ENCODE measurements at places on chromosomes 3 and 15.

- peak; percentile 39 for DNase-seq
These were observed 5.2 kb downstream of the HTR3C start for GRCh38 chr3:184058029-184058428.

DNA sequence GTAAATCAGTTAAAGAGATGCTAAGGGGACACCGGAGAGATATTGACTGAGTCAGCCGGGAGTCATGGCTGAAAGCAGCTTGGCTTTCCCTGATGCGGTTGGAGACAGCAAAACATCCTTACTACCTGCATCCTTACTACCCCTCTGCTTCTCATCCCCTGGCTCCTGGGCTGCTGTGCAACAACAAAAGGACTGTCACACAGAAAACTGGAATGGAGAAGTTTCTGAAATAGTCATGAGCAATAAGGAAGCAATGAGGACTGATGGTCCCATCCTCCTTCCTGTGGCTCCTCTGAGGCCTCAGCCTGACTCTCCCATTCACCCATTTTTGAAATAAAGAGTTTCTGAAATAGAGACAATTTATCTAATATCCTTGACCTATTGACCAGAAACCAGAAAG lies 1.1 kb downstream of the HCLS1 start:
- DNase-seq: no peak

GRCh38 chr3:134459562-134459961 lies 26.2 kb downstream of the ANAPC13 start:
- DNase-seq: no peak

- no peak for DNase-seq
These were observed 39.6 kb upstream of the TRAK1 start for GRCh38 chr3:42051384-42052131.

- DNase-seq: no peak
These were observed 37.5 kb upstream of the KLHL24 start for GRCh38 chr3:183597959-183598358.

GRCh38 chr3:196149831-196150301 lies 61.3 kb downstream of the ZDHHC19 start:
- DNase-seq: no peak

GRCh38 chr15:101286471-101287114 lies 8.5 kb downstream of the SNRPA1 start:
- DNase-seq: no peak

GRCh38 chr3:152348436-152349177 lies 79.9 kb downstream of the MBNL1 start:
- no peak for DNase-seq

DNA sequence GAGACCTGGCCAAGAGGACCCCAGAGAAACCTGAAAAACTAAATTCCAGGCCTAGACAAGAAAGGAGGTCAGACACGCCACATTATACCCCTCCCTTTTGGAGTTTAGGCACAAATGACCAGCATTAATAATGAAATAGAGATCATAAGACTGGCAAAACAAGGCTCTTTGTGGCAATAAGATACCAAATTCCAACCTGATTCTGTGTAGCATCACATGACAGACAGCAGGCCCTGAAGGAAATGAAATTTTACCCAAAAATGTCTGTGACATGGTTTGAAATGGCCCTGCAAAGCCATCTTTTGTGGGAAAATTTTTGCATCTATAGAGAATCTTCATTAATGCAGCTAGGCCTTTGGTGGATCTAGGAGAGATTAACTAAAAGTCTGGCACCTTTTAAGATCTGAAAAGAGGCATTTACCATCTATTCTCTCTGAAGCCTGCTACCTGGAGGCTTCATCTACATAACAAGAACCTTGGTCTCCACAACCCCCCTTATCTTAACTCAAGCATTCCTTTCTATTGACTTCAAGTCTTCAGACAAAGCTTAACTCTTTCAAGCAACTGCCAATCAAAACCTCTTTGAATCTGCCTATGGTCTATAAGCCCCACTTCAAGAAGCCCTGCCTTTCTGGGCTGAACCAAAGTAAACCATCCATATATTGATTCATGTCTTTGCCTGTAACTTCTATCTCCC lies 8.0 kb downstream of the FAM174B start:
- DNase-seq: no peak

GRCh38 chr3:173599673-173600072 lies 202.1 kb downstream of the NLGN1 start:
- DNase-seq: no peak

DNA sequence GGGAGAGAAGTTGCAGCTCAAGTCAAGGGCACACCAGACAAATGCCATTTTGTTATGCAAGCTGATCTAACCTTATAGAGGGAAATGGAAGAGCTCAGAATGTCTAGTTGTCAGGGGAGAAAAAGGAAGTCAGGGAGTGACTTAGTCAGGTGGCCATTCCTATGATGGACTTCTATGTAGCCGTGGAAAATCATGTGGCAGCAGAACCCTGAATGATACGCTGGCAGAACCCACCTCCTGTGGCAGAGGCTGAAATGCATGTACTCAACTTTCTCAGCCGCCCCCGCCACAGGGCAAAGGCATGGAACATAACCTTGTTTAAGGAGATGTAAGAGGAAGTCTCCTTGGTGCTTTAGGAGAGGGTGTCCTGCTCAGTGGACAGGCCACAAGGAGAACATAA lies 37.7 kb upstream of the PARL start:
- no peak for DNase-seq

- no peak for DNase-seq
These were observed 13.6 kb downstream of the ZKSCAN7 start for GRCh38 chr3:44568561-44568960.

- DNase-seq: peak; percentile 48
These were observed 2.9 kb downstream of the THBS1 start for GRCh38 chr15:39583596-39584265.

- no peak for DNase-seq
These were observed 23.7 kb downstream of the TPM1 start for GRCh38 chr15:63066272-63066671.

DNA sequence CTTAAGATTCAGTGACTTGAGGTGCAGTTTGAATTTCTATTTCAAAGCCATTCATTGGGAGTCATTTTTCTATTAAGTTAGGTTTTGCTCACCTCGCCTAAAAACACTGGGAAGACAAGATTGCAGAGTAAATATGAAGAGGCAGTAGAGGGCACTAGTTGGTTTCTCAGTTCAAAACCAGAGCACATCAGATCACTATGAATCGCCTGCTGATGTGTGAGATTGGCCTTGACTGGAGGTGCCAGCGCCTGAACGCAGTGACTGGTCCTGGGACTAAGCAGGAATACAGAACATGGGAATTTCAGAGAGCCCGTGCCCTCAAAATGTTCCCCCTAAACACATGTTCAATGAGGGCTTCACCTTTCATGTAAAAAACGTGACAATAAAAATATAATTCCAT lies 229.0 kb downstream of the ITPR1 start:
- DNase-seq: peak; percentile 55

- peak; percentile 41 for DNase-seq
These were observed 175.6 kb upstream of the WNT5A start for GRCh38 chr3:55662683-55663082.

- DNase-seq: peak; percentile 32
These were observed 82.1 kb downstream of the DLG1 start for GRCh38 chr3:197216169-197216860.

DNA sequence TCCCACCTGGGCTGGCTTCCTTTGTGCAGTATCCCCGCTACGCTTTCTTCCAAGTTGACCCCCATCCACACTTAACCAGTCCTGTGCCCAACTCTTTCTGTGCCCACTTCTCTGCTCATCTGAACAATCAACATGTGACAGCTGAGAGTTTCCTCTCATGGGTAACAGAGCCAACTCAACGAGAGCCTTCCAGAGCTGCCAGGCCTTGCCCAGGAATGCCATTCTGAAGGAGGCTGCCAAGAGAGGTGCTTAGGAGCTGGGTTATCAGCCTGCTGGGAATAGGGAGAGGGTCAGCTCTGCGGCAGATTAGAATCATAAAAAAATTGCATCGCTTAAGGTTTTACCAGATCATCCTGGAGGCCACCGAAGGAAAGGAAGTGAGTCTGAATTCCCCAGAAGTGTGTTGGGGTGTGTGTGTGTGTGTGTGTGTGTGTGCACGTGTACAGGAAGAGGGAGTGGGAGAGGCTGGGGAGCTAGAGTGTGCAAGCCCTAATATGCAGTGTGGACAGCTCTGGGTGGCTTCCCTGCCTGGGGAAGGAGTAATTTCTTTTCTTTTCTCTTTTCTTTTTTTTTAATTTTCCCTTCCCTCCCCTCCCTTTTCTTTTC lies 66.7 kb downstream of the ITGA11 start:
- DNase-seq: no peak

DNA sequence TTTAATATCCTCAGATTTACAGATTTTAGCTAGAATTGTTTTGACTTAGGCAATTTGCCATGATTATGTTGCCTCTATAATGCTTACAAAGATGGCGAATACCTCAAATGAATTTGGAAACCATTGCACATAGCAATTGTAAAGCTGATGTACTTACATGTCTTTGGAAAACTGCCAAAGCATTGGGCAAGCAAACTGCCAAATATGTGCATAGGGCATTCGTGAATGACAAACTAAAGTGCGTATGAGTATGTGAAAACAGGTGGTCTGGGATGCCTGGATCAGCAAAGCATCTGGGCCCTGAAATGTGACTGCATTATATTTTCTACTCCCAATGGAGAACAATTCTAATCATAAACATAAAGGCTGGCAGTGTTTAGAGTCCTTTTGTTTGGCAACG lies 445.3 kb upstream of the ROBO1 start:
- no peak for DNase-seq

- DNase-seq: no peak
These were observed 97.2 kb upstream of the TSPAN3 start for GRCh38 chr15:77168141-77168540.

DNA sequence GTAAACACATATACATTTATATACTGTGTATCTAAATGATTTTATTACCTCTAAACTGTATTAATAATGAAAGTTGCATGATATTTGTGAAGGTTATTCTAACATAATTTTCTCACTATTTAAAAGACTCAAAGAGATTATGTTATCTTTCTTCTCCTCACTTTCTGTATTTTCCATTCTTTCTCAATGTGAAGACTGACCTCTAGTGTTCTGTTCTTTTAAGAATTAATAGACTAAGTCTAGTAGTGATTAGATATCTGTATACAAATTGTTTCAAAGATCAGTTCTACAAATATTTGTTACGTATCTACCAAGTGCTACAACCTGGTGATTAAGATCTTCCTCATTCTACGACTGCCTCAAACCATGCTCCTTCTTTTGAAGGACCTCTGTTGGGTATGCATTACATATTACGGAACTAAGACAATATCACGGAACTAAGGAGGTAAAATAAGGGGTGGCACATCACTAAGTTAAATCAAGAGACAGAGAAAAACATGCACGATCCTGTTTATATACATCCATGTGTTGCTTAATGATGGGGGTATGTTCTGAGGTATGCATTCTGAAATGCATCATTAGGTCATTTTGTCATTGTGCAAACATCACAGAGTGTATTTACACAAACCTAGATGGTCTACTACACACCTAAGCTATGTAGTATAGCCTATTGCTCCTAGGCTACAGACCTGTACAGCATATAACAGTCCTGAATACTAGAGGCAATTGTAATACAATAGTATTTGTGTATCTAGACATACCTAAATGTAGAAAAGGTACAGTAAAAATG lies 161.5 kb upstream of the KBTBD8 start:
- DNase-seq: no peak

- no peak for DNase-seq
These were observed 18.3 kb upstream of the EPHB3 start for GRCh38 chr3:184543256-184543655.

- DNase-seq: no peak
These were observed 556.2 kb upstream of the SUCLG2 start for GRCh38 chr3:68210635-68211034.

DNA sequence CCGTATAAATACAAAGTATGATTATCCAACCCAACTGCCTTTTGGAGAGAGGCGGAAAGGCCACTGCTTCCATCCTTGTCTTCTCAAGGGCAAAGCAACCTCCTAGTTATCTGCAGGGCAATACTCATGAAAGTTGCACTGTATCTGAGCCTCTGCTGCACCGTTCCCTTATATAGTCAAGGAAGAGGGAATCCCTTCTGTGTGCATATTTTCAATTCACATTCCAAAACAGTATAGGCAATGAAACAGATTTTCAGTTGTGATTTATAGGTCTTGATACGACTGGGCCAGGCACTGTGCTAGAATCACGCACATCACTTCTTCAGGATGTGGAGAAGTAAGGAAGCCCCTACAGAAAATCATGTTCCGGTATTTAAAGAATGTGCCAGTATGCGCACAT lies 455.7 kb downstream of the FOXP1 start:
- no peak for DNase-seq

DNA sequence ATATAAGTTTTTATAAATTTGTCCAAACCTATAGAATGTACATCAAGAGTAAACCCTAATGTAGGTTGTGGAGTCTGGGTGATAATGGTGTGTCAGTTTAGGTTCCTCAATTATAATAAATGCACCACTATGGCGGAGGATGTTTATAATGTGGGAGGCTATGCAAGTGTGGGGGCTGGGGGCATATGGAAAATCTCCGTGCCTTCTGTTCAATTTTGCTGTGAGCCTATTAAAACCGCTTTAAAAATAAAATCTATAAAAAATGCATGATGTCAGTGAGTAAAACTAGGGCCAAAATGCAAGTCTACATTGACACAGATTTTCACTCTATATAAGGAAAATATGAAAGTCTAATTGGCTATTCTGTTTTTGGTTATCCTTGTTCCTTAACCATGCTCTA lies 774.9 kb upstream of the ALCAM start:
- DNase-seq: no peak

GRCh38 chr15:57061696-57062095 lies 143.3 kb downstream of the TCF12 start:
- no peak for DNase-seq

DNA sequence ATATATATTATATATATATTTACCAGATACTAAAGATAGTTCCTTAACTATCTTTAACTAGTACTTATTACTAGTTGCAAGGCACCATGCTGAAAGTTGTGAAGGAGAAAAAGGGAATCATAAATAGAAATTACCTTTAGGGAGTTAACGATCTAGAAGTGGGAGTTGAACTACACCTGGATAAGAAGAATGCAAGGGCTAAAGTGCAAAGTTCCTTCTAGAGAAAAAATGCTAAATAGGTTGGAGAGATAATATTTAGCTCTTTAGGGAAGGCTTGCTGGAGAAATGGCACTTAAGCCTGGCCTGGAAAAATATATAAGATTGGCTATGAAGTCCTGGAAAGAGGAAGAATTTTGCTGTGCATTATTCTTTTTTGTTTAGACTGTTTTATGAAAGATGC lies 130.6 kb upstream of the IGSF10 start:
- DNase-seq: no peak

DNA sequence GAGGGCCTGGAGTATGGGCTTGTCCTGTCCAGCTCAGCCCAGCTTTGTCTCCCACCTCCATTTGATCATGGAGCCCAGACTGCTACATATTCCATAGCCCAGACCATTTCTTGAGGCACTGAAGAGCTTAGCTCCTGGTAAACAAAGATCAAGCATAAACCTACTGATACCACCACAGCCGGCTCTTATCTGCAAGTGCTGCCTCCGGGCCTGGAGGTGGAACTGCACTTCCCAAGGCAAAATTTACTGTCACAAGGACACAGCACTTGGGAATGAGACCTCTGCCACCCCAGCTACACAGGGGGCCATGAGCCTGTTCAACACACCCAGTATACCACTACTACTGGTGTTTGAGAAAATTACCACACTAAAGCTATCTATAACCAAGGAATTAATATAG lies 53.7 kb upstream of the PLSCR5 start:
- no peak for DNase-seq
